ENCODE measurements at places on chromosomes 13 and 19. TPM values are rescaled to one million over a fixed set of nuclear protein-coding genes. Genes with fewer than 3 reads are reported as not detected.

DNA sequence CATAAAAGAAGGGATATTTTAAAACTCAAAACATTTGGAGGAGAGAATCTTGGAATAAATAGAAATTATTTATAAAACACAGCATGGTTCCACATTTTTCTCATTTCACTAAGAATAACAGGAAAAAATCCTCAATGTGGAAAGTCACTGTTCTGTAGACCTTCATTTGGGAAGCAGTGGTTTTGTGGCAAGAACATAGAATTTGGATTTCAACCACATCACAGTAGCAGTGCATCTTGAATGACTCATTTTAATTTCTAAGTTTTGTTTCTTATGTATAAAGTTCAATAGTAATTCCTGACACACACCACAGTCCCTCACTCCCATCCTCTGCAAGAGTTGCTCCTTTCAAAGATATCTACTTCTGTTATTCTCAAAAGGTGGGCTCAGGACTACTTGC is 264.0 kb downstream of the ENOX1 start:
- H3K36me3 ChIP-seq: no peaks in the 10 kb centered on the region
- H3K4me3 ChIP-seq: no peak overlapping the region
- H3K27ac ChIP-seq: no peak overlapping the region
- H3K4me1 ChIP-seq: no peaks in the 10 kb centered on the region
- H3K27me3 ChIP-seq: no peaks in the 10 kb centered on the region

DNA sequence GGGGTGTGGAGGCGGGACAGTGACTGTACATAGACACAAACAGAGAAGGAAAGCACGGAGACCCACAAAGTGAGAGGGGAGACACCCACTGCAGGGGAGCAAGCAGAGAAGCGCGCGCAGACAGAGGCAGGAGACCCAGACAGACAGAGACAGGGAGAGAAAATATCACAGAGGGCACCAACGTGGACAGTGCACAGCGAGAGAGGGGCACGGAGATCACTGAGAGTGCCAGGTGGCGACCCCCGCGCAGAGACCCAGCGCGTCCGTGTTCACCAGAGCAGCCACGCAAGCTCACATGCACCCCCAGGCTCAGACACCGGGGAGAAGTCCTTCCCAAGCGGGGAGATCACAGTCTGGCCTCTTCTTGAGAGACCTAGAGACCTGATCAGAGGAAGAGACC is 1.4 kb upstream of the CACNG7 start:
- DNase-seq: no peak
- H3K4me3 ChIP-seq: no peak overlapping the region
- H3K36me3 ChIP-seq: no peaks in the 10 kb centered on the region
- H3K4me1 ChIP-seq: no peaks in the 10 kb centered on the region

GRCh38 chr13:100633461-100633860 is 41.1 kb downstream of the TMTC4 start:
- H3K36me3 ChIP-seq: peaks cover 60% of the 10 kb centered on the region
- H3K27me3 ChIP-seq: no peaks in the 10 kb centered on the region
- no peak overlapping the region for H3K27ac ChIP-seq

DNA sequence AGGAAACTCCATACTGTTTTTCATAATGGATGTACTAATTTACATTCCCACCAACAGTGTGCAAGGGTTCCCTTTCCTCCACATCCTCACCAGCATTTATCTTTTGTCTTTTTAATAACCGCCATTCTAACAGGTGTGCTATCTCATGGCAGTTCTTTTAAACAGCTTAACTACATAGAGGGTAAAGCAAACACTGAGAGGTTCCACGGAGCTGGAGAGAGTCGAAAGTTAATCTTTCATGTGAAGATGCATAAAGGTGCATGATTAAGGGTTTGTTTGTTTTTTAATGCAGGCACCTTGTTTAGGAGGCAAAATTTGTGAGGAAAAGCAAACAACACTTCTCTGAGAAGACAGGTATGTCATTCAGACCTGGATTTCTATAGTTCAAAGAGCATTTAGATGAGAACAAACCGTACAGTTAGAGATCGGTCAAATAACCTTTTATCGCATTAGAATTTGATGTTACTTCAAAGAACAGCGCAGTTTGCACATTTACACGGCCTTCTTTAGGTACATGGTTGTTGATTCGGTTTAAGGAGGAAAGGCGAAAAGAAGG is 193.9 kb downstream of the RBM26 start:
- H3K27me3 ChIP-seq: no peaks in the 10 kb centered on the region
- H3K36me3 ChIP-seq: no peaks in the 10 kb centered on the region
- no peak overlapping the region for H3K27ac ChIP-seq

The TPTE2 gene
- total RNA-seq: not detected

- H3K36me3 ChIP-seq: no peaks in the 10 kb centered on the region
- H3K27me3 ChIP-seq: peaks cover 22% of the 10 kb centered on the region
- no peaks in the 10 kb centered on the region for H3K4me1 ChIP-seq
- no peak overlapping the region for H3K4me3 ChIP-seq
- no peak for DNase-seq
Observed at GRCh38 chr19:54271106-54271505, 9.8 kb downstream of the LILRB2 start.

The SH2D3A gene
- 16.4 TPM for total RNA-seq

- DNase-seq: no peak
- no peak overlapping the region for H3K4me3 ChIP-seq
- H3K27me3 ChIP-seq: no peaks in the 10 kb centered on the region
- no peak overlapping the region for H3K27ac ChIP-seq
Observed at GRCh38 chr13:110407021-110407420, 99.9 kb downstream of the COL4A2 start.

DNA sequence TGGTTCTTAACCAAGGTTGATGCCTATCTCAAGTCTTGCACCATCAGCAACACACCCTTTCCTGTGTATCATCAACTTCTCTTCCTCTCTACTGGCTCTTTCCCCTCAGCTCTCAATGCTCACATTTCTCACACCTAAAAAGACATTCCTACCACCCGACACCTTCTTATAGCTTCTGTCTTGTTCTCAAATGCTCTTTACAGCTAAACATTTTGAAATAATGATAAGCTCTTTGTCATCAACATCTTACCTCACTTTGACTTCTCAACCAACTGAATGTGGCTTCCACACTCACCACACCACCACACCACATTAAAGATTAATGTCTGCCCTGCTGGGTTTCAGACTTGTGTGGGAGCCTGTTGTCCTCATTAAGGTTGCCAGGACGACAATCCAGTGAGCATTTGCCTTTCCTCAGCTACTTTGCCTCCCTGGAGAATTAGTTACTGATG is 67.8 kb downstream of the RXFP2 start:
- no peaks in the 10 kb centered on the region for H3K4me1 ChIP-seq
- no peak overlapping the region for H3K4me3 ChIP-seq
- no peaks in the 10 kb centered on the region for H3K27me3 ChIP-seq
- H3K27ac ChIP-seq: no peak overlapping the region

The CBARP gene
- 21.5 TPM for total RNA-seq

The ZC3H4 gene
- 79.6 TPM for total RNA-seq

The KPNA3 gene
- total RNA-seq: 68.0 TPM

The MBD3L3 gene
- not detected for total RNA-seq

The PLPPR3 gene
- 110 TPM for total RNA-seq

DNA sequence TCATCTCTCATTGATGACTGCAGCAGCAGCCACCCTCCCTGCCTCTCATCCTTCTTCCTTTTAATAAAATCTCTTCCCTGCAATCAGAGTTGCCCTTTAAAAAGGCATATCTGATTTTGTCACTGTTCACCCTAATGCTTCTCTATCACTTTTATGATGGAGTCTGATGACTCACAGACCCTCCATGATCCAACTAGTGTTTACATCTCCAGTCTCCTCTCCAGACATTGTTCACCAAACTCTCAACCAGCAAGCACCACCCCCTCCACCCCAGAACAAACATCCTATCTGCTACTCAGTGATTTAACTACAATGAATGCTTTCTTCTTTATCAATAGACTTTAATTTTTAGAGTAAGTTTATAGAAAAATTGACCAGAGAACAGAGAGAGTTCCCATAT is 59.5 kb downstream of the TNFSF11 start:
- H3K4me1 ChIP-seq: no peaks in the 10 kb centered on the region
- no peaks in the 10 kb centered on the region for H3K36me3 ChIP-seq
- no peaks in the 10 kb centered on the region for H3K27me3 ChIP-seq
- H3K4me3 ChIP-seq: no peak overlapping the region
- H3K27ac ChIP-seq: no peak overlapping the region

The SHD gene
- total RNA-seq: 6.6 TPM

All from endodermal cell (in vitro differentiated cells).